Activated CD4-positive, alpha-beta memory T cell treated with anti-CD3 and anti-CD28 coated beads for 36 hours (primary cell): ENCODE measurements at places on chromosomes 16 and 17. TPM values are rescaled to one million over a fixed set of nuclear protein-coding genes. Genes with fewer than 3 reads are reported as not detected.

DNA sequence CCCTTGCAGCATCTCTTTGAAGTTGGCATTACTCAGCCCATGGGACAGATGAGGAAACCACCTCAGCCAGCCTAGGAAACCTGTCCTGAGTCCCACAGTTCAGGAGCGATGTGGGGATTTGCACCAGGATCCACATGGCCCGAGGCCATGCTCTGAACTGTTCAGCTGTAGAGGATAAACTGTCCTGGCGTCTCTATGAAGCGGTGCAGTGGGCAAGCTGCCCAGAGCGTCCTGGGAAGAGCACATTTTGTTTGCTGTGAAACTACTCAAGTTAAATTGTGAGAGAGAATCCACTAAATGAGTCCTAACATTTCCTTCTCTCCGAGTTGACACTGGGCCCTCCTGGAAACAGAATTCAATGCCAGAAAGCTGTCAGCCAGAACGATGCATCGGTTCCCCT is 276.6 kb upstream of the TNRC6C start:
- H3K27me3 ChIP-seq: no peaks in the 10 kb centered on the region
- H3K36me3 ChIP-seq: no peaks in the 10 kb centered on the region
- no peak for DNase-seq
- H3K4me3 ChIP-seq: no peak overlapping the region

C16orf46 gene
- 0.86 TPM for total RNA-seq

DNA sequence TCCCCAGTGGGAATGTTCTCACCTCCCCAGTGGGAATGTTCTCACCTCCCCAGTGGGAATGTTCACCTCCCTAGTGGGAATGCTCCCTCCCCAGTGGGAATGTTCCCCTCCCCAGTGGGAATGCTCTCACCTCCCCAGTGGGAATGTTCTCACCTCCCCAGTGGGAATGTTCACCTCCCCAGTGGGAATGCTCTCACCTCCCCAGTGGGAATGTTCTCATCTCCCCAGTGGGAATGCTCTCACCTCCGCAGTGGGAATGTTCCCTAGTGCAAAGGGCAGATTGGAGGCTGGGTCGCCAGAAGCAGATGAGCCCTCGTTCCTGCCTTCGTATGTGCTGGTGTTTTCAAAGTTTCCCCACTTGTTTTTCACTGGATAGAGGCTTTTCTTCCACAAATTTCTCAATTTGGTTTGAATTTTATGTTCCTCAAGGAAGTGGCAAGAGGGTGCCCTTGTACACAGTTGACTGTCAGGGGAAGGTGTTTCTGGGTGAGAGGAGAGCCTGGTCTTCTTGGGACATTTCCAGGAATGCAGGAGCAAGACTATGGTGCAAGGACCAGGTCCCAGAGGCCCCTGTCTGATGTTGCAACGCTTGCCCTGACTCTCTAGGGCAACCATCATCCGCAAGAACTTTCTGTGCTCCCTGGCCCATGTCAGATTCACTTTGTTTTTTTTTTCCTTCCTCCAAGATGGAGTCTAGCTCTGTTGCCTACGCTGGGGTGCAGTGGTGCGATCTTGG is 34.0 kb downstream of the TRARG1 start:
- no peaks in the 10 kb centered on the region for H3K36me3 ChIP-seq
- H3K4me3 ChIP-seq: no peak overlapping the region
- H3K27me3 ChIP-seq: peaks cover 6% of the 10 kb centered on the region
- H3K27ac ChIP-seq: no peak overlapping the region
- no peak for DNase-seq

- no peaks in the 10 kb centered on the region for H3K36me3 ChIP-seq
- H3K4me1 ChIP-seq: peaks cover 40% of the 10 kb centered on the region
- DNase-seq: no peak
- no peak overlapping the region for H3K27ac ChIP-seq
- no peaks in the 10 kb centered on the region for H3K27me3 ChIP-seq
- no peak overlapping the region for H3K4me3 ChIP-seq
These were observed 91.6 kb downstream of the XYLT1 start for GRCh38 chr16:17379121-17379571.

GRCh38 chr16:2465653-2466415 is 5.3 kb upstream of the NTN3 start:
- peaks cover 12% of the 10 kb centered on the region for H3K4me1 ChIP-seq
- H3K27ac ChIP-seq: no peak overlapping the region
- no peak overlapping the region for H3K4me3 ChIP-seq
- H3K27me3 ChIP-seq: peaks cover 19% of the 10 kb centered on the region

- no peak overlapping the region for H3K27ac ChIP-seq
- H3K36me3 ChIP-seq: no peaks in the 10 kb centered on the region
- H3K4me3 ChIP-seq: no peak overlapping the region
These were observed 462.6 kb upstream of the MAF start for GRCh38 chr16:80063031-80063712.

DNA sequence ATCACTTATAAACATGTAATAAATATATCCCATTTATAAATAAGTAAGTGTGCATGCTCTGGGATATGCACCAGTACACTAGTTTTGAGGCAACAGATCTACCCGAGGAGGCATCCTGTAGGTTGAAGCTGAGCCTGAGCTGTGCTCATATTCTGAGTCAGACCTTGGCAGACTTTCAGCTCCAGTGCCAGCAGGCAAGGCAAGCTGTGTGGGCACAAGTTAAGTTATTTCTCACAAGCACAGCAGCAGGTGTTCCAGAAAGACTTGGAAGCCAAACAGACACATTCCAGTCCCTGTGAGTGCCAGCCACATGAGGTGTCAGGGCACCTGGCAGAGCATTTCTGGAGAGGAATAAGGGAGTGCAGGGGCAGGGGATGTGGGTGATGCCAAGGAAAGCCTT is 1.3 kb upstream of the CLEC19A start:
- DNase-seq: peak; percentile 40
- H3K27me3 ChIP-seq: peaks cover 13% of the 10 kb centered on the region
- no peak overlapping the region for H3K27ac ChIP-seq
- no peak overlapping the region for H3K4me3 ChIP-seq
- H3K4me1 ChIP-seq: peaks cover 6% of the 10 kb centered on the region

- H3K27me3 ChIP-seq: no peaks in the 10 kb centered on the region
- peak overlapping the region; percentile 98 for H3K4me3 ChIP-seq
- peak overlapping the region; percentile 99 for H3K27ac ChIP-seq
- peaks cover 26% of the 10 kb centered on the region for H3K4me1 ChIP-seq
- H3K36me3 ChIP-seq: peaks cover 8% of the 10 kb centered on the region
These were observed 684 bp upstream of the CWC25 start for GRCh38 chr17:38825762-38826247.

GRCh38 chr17:44940317-44940716 is 7.3 kb downstream of the KIF18B start:
- no peaks in the 10 kb centered on the region for H3K4me1 ChIP-seq
- peaks cover 19% of the 10 kb centered on the region for H3K36me3 ChIP-seq
- DNase-seq: no peak
- no peak overlapping the region for H3K27ac ChIP-seq
- no peak overlapping the region for H3K4me3 ChIP-seq
- no peaks in the 10 kb centered on the region for H3K27me3 ChIP-seq

DNA sequence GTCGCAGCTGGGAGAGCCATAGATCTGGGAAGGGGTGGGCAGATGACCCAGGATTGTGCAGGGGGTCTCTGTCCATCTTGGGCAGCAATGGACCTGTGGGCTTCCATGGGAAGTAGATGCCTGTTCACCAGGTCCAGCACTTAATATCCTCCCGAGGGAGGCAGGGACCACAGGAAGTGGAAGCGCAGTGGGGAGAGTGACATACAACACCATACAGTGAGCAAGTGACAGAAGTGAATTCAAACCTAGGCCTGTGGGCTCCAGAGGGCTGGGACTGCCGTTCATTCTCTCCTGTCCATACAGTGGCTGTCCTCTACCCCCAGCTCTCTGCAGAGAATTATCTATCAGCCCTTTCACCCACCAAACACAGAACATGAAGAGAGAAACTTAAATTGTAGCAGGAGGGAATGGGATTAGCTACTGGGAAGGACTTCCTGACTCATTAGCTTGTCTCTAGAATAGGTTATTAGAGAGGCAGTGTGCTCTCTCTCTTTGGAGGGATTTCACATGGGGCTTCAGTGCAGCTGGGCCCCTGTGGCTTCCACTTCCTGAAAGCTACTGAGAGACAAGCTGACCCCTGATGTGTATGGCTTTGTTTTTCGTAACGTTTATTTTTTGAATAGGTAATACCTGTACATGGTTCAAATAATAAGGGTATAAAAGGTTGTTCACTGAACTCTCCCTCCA is 13.1 kb upstream of the SEZ6 start:
- no peak overlapping the region for H3K4me3 ChIP-seq
- no peaks in the 10 kb centered on the region for H3K36me3 ChIP-seq
- no peak overlapping the region for H3K27ac ChIP-seq

MYCBPAP gene
- total RNA-seq: 8.1 TPM

GRCh38 chr16:80594756-80595155 is 54.0 kb downstream of the DYNLRB2 start:
- H3K36me3 ChIP-seq: peaks cover 10% of the 10 kb centered on the region
- peaks cover 11% of the 10 kb centered on the region for H3K27me3 ChIP-seq
- H3K4me1 ChIP-seq: peaks cover 22% of the 10 kb centered on the region

GRCh38 chr16:64773638-64774037 is 348.2 kb downstream of the CDH11 start:
- no peaks in the 10 kb centered on the region for H3K36me3 ChIP-seq
- no peak for DNase-seq
- no peak overlapping the region for H3K4me3 ChIP-seq
- no peaks in the 10 kb centered on the region for H3K4me1 ChIP-seq
- no peak overlapping the region for H3K27ac ChIP-seq

- H3K27ac ChIP-seq: no peak overlapping the region
- H3K4me1 ChIP-seq: peaks cover 5% of the 10 kb centered on the region
- H3K36me3 ChIP-seq: no peaks in the 10 kb centered on the region
- H3K4me3 ChIP-seq: no peak overlapping the region
- H3K27me3 ChIP-seq: peaks cover 35% of the 10 kb centered on the region
- DNase-seq: no peak
These were observed 2.8 kb upstream of the LPCAT2 start for GRCh38 chr16:55506083-55506482.

DNA sequence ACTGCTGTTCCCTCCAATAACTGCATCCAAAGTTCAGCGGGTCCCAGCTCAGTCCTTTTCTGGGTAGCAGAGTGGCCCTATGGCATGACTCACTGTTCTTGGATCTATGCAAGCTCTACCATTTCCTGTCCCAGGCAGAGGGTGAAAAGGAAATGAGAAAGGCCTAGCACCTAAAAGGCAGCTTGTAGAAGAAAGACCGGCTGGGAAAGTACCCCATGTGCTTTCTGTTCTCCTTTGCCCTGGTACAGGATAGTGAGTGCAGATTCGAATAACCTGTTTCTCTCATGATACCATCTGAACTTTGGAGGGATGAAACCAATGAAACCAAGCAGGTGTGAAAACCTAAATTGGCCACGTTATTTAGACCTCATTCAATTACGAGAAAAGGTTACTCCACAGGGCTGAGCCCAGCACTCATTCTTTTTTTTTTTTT is 12.7 kb upstream of the HASPIN start:
- DNase-seq: peak; percentile 85
- no peaks in the 10 kb centered on the region for H3K27me3 ChIP-seq
- H3K4me3 ChIP-seq: peak overlapping the region; percentile 49
- H3K36me3 ChIP-seq: peaks cover 28% of the 10 kb centered on the region
- H3K4me1 ChIP-seq: peaks cover 48% of the 10 kb centered on the region
- peak overlapping the region; percentile 83 for H3K27ac ChIP-seq

GRCh38 chr16:68713361-68713760 is 23.7 kb upstream of the CDH1 start:
- H3K4me1 ChIP-seq: peaks cover 11% of the 10 kb centered on the region
- DNase-seq: no peak
- H3K27ac ChIP-seq: no peak overlapping the region
- peaks cover 14% of the 10 kb centered on the region for H3K27me3 ChIP-seq
- H3K4me3 ChIP-seq: no peak overlapping the region
- no peaks in the 10 kb centered on the region for H3K36me3 ChIP-seq

GRCh38 chr17:31413081-31413799 is 21.8 kb downstream of the RAB11FIP4 start:
- H3K36me3 ChIP-seq: no peaks in the 10 kb centered on the region
- H3K27ac ChIP-seq: no peak overlapping the region
- H3K4me1 ChIP-seq: no peaks in the 10 kb centered on the region
- DNase-seq: no peak

DNA sequence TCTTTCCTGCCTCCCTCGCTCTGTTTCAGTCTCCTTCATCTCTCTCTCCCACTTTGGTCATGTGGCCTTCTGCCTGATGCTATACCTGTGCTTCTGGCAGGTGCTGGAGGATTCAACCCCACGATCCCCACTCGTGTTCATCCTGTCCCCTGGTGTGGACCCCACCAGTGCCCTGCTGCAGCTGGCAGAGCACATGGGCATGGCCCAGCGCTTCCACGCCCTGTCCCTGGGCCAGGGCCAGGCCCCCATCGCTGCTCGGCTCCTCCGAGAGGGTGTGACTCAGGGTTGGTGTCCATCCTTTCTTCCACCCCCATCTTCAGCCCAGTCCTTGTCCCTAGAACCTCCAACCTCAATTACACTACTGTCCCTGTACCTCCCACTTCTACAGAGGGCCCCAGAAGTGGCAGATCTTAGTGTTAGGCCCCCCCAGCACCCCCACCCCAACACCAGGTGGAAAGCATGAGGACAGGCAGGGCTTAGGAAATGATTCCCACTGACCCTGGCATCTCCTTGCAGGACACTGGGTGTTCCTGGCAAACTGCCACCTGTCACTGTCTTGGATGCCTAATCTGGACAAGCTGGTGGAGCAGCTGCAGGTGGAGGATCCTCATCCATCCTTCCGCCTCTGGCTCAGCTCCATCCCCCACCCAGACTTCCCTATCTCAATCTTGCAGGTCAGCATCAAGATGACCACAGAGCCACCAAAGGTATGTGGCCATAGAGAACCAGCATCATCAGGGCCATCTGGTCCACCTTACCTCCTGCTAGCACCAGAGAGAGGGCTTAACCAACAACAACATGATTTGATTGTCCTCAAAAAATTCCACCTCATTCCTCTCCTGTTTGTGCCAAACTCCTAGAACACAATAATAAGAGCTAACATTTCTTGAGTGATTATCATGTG is 9.7 kb upstream of the KDM6B start:
- no peaks in the 10 kb centered on the region for H3K27me3 ChIP-seq
- no peak overlapping the region for H3K4me3 ChIP-seq
- H3K36me3 ChIP-seq: no peaks in the 10 kb centered on the region
- no peaks in the 10 kb centered on the region for H3K4me1 ChIP-seq
- H3K27ac ChIP-seq: no peak overlapping the region
- no peak for DNase-seq

DNA sequence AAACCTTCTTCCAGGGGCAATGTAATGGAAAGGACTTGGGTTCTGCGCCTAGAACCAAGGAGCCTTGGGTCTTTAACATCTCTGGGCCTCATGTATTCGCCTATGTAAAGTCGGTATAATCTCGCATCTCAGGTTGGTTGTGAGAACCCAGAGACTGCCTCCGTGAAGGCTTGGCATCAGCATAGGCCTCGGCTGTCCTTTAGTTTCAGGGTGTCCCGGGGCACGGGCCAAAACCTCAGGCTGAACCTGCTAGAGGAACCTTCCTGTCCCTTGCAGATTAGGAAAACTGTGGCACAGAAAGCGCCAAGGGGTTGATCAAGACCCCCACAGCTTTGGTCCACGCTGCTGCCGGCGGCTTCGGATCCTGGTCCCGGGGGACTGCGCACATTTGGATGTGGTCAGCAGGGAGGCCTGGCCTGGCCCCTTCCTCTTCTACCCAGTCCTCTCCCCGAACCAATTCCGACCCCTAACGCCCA is 772 bp upstream of the PHAF1 start:
- H3K4me1 ChIP-seq: peaks cover 29% of the 10 kb centered on the region
- no peak overlapping the region for H3K27ac ChIP-seq
- no peak for DNase-seq
- H3K27me3 ChIP-seq: no peaks in the 10 kb centered on the region

GRCh38 chr17:60934723-60935122 is 257.1 kb downstream of the BCAS3 start:
- no peaks in the 10 kb centered on the region for H3K27me3 ChIP-seq
- H3K4me1 ChIP-seq: no peaks in the 10 kb centered on the region
- DNase-seq: no peak
- no peak overlapping the region for H3K27ac ChIP-seq
- H3K36me3 ChIP-seq: no peaks in the 10 kb centered on the region
- no peak overlapping the region for H3K4me3 ChIP-seq

CNGB1 gene
- not detected for total RNA-seq
